Naive thymus-derived CD4-positive, alpha-beta T cell (primary cell): ENCODE measurements at places on chromosomes 13 and 19. TPM values are rescaled to one million over a fixed set of nuclear protein-coding genes. Genes with fewer than 3 reads are reported as not detected.

The DDX39A gene
- 288 TPM for total RNA-seq

The ZNF260 gene
- 13.2 TPM for total RNA-seq

The SPACA4 gene
- total RNA-seq: not detected

The ESD gene
- 63.1 TPM for total RNA-seq

The IGFLR1 gene
- 62.8 TPM for total RNA-seq

The PIAS4 gene
- total RNA-seq: 24.3 TPM

The FAM187B gene
- total RNA-seq: not detected

The HRC gene
- not detected in 2 replicates for total RNA-seq

The OXGR1 gene
- total RNA-seq: not detected

The SIGLEC8 gene
- total RNA-seq: not detected
